CD4-positive, alpha-beta T cell treated with Interleukin-10 for 1 hour (primary cell): ENCODE measurements at places on chromosomes 16 and 17.

GRCh38 chr16:19644877-19645276 is 73.2 kb downstream of the KNOP1 start:
- DNase-seq = no peak

- DNase-seq = peak; percentile 41
Measured at GRCh38 chr17:164303-165235, 16.9 kb downstream of the DOC2B start.

DNA sequence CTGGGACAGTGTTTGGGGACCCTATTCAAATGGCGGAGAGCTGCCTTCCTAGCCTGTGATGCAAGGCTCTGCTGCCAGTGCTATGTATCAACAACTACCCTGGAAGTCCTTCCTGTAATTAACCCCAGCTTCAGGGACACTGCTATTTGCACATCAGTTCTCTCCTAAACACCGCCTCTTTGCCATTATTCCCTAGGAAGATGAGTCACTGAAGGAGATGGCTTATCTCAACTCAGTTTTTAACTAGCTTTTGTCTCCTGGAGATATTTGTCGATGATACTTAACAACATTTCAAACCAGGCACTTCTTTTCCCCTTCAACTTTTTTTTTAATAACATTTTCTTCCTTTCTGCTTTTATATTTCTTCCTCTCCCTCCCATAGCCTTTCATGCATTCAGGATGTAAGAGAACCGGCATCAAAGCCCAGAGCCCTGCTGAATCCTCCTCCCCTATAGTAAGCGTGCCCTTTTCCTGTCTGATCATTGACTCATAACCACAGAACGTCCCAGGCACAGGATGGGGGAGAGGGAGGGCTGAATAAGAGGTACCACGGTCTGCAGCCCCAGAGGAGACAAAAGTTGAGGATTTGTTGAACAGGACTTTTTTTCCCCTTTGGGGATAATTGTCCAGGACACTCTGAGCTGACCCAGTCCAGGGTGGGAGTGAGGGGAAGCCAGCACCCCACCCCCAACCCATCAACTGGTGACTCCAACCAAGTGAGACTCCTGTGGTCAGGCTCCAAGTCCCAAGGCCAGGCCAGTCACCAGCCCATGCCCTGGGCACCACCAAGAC is 387.8 kb upstream of the SALL1 start:
- no peak for DNase-seq

GRCh38 chr17:28093999-28094716 is 51.7 kb downstream of the NLK start:
- no peak for DNase-seq

DNA sequence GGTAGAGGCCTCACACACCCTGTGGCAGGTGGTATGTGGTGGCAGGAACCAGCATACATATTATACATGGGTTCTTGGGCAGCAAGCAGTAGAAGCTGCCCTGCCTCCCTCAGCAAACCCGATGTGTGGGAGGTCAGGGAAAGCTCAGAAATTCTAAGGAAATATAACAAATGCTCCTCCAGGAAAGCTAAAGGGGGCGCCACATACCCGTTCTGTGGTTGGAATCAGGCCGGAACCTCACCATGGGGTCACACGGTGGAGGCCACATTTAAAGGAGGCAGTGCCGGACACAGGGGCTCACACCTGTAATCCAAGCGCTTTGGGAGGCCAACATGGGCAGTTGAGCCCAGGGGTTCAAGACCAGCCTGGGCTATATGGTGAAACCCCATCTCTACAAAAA is 12.4 kb upstream of the KATNB1 start:
- DNase-seq = no peak

DNA sequence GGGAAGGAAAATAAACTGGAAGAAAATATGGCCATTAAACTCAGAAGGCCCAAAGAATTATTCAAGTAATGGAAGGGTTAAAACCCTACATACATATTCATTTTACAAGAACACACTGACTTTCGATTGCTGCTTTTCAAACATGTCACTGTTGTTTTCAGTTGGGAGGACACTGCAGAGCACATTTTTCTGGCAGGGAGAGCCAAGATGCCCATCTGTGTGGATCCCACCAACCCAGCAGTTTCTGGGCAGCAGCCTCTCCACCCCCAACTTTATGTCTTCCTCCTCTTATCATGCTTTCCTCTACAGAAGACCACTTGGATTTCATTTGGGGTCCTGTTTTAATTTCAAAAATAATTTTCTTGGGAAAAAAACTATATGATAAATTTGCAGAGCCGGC is 7.1 kb upstream of the CORO6 start:
- no peak for DNase-seq

DNA sequence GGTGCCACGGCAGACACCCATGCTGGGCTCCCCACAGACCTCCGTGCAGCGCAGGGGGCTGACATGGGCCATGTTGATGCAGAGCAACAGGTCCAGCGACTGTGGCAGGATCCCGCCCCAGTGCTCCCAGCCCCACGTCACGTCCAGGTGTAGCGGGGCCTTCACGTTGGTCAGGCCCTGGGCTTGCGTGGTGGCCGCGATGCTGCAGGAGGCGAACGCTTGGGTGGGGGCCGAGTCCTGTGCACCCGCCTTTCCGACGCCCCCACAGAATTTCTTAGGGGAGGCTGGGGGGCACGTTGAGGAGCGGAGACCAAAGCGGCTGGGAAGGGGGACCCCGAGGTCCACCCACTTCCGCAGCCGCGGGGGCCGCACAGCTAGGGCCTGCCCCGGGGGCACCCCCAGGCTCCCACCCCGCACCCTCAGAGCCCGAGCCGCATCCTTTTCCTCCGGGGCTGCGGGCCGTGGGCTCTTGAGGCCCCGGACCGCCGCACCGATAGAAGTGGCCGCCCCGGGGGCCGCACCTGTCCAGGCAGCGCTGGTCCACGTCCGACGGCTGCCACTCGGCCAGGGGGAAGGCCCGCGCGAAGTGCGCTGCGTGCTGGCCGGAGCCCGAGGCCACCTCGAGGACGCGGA is 416 bp downstream of the METTL26 start:
- no peak for DNase-seq

- DNase-seq = no peak
Measured at GRCh38 chr16:76784530-76784929, 406.5 kb upstream of the MON1B start.

DNA sequence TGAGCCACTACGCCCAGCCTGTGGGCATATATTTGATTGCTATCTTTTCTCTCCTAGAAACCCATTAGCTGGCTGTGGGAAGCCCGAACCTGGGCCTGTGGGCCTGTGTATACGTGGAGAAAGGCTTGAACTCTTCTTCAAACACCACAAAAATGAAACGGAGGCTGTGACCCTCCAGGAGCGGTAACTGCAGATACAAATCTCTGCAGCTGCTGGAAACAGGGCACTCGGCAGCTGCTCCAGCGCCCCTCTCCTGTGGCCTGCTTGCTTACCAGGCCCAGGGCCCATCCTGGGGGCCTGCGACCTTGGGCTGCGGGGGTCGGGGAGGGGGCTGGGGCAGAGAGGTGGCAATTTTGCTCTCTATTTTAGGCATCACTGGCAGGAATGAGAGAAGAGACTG is 28.0 kb upstream of the MTSS2 start:
- DNase-seq = no peak

DNA sequence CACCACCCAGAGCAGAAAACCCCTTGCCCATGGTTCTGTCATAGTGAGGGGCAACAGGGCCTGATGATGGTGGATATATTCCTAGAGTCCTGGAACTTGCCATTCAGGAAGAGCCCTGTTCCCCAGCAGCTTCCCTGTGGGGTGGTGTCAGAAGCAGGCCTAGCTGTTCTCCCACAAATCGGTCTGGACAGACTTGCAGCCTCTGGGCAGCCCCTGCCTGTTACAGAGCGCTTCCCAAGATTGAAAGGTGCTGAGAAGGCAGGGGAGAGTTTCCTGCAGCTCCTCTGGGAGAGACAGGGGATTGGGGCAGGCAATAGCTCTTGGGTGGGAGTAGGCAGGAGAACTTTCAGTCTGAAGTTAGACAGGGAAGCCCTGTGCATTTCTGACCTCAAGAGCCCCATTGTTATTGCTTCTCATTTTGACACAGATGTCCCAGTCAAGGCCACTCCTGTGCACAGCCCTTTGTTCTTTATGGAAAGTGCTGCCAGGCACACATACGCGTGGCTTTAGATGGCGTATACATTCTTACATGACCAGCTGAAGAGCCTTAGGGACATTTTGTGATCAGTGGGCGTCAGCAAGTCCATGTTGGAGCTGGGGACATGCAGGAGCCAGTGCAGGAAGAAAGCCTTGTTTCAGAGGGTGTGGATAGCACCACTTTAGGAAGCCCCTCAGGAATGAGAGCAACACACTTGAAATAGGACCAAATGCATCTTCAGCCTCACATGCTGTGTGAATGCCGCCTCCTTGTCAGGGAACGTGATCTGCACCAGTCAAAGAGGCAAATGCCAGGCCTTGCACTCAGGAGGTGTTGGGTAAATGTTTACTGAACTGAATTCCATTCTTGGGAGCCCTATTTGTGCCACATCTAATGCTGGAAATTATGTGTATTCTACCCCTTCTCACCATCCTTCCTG is 67.5 kb downstream of the GNAO1 start:
- no peak for DNase-seq

DNA sequence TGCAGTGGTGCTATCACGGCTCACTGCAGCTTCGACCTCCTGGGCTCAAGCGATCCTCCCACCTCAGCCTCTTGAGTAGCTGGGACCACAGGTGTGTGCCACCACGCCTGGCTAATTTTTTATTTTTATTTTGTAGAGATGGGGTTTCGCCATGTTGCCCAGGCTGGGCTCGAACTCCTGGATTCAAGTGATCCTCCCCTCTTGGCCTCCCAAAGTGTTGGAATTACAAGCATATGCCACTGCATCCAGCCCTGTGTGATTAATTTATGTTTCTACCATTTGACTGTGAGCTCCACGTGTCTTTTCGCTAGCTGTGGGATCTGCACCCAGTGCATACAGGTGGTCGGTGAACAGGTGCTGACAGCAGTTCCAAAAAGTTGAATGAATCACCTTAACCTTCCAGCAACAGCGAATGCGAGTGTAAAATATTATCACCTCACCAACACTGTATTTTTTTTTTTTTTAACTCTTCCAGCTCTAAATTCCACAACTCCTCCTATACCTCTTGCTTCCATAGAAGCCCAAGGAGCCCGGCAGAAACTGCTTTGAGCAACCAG is 484 bp upstream of the NUDT7 start:
- no peak for DNase-seq

GRCh38 chr17:50956750-50957523 is 90.8 kb upstream of the TOB1 start:
- peak; percentile 75 for DNase-seq

DNA sequence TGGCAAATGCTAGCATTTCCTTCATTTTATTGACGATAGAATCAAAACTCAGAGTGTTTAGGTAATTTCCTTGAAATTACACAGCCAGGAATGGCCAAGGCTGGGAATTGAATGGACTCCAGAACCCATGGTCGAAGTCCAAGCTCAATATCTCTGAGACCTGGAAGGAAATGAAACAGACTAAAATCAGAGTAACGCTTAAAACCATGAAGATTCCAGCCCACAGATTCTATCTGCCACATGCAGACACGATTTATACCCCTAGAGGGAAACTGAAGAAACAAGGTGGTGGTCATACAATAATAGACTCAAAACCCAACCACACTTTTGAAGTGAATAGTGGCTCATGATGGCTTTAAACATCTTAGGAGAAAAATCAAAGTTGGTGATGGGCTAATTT is 95.6 kb downstream of the PRKCA start:
- no peak for DNase-seq

- DNase-seq = no peak
Measured at GRCh38 chr16:52066962-52067361, 480.0 kb downstream of the TOX3 start.
